ENCODE measurements at places on chromosomes 2 and 18.

DNA sequence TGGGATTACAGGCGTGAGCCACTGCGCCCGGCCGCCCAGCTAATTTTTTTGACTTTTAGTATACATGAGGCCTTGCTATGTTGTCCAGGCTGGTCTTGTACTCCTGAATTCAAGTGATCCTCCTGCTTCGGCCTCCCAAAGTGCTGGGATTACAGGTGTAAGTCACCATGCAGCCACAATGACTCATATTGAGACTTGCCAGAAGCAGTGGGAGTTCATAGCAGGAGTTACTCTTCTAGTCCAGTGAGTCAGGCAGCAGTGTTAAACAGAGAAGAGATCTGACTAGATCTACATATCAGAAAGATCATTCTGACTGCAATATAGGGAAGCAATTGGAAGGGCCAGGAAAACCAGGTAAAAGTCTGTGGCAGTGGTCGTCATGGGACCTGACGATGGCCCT is 1.5 kb upstream of the FLACC1 start:
- DNase-seq, result peak; percentile 9

GRCh38 chr2:28436525-28437051 is 43.9 kb downstream of the FOSL2 start:
- DNase-seq, result no peak

- DNase-seq, result peak; percentile 60
These were observed 336.2 kb downstream of the ZEB2 start for GRCh38 chr2:144183727-144184126.

DNA sequence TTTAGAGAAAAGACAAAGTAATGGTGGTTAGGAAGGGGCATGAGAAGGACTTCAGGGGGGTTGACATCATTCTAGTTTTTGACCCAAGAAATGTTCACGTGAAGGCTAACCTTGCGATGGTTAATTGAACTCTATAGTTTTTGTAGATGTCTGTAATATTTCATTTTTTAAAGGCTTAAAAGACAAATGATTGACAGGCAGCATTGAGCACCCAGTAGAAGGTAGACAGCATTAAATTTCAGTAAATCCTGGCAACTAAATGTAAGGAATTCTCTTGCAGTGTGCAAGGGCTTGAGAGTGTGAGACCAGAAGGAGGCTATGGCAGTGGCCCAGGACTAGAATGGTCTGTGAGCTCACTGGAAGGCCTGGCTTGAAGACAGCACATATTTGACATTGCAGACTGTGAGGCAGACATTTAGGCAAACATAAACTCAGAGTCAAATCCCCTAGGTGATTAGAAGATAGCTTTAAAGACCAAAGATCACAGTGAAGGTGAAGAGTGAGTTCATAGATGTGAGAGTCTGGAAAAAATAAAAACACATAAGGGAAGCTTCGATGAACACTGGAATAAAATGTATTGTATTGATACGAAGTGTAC is 100.1 kb upstream of the MAP4K4 start:
- DNase-seq, result no peak

DNA sequence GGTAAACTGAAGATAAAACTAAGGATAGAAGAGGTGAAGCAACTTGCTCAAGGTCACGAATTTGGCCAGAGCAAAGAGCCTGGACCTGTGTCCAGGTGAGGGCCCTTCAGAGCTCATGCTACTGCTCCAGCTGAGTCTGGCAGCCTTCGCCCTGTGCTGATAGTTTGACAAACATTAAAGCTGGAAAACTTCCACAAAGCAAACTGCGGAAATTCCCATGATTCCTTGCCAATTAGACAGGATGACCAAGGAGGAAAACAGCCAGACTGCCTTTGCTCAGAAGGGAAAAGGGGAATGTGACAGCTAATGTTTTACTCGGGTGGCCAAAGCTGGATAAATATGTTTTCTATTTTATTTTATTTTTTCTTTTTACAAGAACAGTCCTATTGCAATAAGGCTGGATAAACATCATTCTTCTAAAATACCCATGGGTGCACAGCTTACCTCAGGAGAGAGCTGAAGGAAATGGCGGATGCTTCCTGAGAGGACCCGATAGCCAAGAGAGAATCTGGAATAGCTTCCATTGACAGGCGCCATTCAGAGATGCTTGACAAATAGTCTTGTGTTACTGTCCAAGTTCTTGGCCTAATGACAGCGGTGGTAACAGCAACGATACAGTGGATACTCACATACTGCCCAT is 5.3 kb upstream of the CTAGE1 start:
- DNase-seq, result no peak

DNA sequence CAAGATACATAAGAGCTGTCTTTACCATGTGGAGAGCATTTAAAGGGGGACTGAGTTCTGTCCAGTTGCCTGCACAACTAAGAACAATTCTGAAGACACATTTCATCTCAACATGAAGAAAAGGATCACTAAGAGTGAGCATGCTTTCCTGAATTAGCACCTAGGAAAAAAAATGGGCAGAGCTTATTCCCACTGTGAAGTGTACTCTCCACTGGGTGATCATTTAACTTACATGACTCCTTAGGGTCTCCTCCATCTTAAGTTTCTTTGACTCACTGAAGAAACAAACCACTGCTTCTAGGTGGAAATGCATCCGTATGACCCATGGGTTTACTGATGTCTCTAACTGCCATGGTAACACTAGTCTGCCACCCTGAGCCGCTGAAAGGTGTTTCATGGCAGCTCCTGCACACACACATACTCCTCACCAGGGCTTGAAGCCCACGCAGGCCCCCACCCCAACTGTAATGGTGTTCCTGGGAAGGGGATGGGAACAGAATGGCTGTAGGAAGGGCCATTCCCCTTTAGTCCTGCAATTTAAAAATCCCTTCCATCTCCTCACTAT is 27.1 kb downstream of the HDLBP start:
- DNase-seq, result no peak

- DNase-seq, result no peak
These were observed 888 bp upstream of the ADCY3 start for GRCh38 chr2:24920809-24921441.

DNA sequence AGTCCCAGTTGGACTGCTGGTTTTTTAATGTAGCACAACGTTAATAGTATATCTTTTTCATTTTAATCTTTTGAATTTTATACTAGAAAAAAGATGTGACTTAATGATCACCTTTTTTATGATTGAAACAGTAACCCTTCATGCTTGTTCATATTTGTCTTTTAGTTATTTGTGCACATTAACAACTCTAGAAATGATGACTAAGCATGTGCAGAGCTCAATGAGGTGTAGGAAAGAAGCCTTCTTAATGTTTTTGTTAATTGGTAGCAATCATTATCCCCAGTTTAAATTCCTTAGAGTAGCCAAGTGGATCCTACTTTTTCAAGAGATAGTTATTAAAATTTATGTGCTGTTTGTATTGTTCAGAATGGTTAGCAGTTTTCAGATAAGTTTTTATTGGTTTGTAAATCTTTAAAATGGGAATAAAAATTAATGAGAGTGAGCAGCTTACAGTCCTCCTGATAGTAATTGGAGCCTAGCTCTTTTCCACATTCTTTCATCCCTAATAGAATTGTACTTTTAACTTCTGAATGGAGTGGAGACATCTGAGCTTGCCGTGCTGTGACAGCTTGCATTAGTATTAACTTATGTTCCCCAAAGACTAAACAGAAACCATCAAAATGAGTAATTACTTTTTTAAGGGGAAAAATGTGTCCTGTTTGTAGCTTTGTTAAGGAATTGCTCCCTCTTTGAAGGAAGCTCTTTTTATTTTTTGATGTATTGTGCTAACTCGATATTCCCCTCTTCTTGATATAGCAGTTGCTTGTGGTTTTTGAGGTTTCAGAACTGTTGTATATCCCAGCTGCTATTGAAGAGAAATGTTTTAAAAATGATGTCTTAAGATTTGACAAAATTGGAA is 17.3 kb downstream of the PIK3C3 start:
- DNase-seq, result no peak

GRCh38 chr2:216698895-216699294 is 3.5 kb upstream of the IGFBP5 start:
- no peak for DNase-seq

GRCh38 chr18:13253786-13254688 is 35.5 kb downstream of the LDLRAD4 start:
- DNase-seq, result no peak

- no peak for DNase-seq
These were observed 41.7 kb downstream of the NOL10 start for GRCh38 chr2:10647886-10648605.

GRCh38 chr2:156452971-156453370 is 16.8 kb downstream of the GPD2 start:
- DNase-seq, result no peak

GRCh38 chr2:48380989-48381625 is 148.8 kb upstream of the STON1 start:
- DNase-seq, result no peak

GRCh38 chr2:184689638-184690037 is 91.3 kb downstream of the ZNF804A start:
- no peak for DNase-seq

- no peak for DNase-seq
These were observed 23.7 kb downstream of the METTL8 start for GRCh38 chr2:171410101-171410500.

DNA sequence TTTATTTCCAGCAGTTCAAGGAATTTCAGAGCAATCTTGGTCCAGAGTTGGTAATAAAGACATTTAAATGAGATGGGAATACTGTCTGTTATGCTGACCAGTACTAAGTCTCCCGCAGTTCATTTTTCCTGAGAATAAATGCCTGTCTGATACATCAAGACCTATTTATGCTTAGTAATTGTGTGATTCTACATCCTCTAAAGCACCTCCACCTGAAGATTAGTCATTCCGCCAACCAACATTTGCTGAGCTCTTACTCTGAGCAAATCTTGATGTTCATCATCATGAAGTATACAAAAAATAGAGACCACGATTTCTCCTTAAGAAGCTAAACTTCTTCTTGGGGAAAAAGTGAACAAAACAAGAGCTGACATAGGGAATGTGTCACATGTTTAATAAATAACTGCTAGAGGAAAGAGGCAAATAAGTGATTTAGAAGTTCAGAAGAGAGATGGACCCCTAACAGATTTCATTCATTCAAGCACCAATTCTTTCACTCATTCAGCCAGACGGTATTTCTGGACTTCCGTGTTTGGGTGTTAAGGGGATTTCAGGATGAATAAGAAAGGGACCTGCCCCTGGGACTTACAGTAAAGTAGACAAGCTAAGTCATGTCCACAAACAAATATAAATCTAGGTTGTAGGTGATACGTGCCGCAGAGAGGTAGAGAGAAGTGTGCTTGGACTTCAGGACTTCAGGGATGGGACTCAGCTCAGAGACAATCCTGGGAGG is 34.2 kb upstream of the PPP4R1 start:
- no peak for DNase-seq

DNA sequence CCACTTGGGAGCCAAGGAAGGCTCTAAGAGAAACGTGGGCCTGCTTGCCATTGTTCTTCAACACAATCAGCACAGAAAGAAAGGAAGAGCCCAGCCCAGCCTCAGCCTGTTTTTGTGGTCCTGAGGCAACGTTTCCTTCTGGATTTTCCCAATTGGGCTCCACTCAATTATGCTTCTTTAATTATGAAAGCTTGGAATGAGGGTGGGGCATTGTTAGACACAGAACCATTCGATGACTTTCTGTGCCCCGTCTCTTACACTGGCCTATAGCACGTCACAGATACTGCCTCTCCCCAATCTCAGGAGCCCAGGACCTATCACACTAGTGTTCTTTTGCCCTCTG is 207.4 kb downstream of the ZFP36L2 start:
- DNase-seq, result no peak

DNA sequence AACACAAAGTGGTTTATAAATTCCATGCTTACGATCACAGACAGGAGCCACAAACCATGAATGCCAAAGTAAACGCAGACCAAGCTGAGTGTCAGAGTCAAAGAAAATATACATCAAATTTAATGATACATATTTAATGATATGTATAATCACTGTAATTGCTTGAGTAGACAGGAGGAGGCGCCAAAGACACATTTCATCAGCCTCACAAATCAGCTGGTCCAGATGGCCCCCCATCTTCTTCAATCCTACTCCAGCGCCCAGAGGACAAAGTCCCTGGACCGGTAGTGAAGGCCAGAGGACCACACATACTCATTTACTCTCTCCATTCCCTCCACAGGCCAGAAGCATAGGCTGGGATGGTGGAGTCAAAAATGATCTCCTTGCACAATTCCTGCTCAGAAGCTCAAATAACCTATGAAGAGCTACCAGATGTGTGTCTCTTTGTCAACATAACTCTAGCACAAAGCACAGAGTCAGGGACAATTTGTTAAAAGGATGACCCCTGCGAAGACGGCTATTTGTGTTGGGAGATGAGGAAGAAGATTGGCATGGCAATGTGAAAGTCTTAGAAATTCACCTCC is 149.3 kb upstream of the PGAP1 start:
- DNase-seq, result no peak

- no peak for DNase-seq
These were observed 63.9 kb upstream of the TUBA3E start for GRCh38 chr2:130261970-130262760.

DNA sequence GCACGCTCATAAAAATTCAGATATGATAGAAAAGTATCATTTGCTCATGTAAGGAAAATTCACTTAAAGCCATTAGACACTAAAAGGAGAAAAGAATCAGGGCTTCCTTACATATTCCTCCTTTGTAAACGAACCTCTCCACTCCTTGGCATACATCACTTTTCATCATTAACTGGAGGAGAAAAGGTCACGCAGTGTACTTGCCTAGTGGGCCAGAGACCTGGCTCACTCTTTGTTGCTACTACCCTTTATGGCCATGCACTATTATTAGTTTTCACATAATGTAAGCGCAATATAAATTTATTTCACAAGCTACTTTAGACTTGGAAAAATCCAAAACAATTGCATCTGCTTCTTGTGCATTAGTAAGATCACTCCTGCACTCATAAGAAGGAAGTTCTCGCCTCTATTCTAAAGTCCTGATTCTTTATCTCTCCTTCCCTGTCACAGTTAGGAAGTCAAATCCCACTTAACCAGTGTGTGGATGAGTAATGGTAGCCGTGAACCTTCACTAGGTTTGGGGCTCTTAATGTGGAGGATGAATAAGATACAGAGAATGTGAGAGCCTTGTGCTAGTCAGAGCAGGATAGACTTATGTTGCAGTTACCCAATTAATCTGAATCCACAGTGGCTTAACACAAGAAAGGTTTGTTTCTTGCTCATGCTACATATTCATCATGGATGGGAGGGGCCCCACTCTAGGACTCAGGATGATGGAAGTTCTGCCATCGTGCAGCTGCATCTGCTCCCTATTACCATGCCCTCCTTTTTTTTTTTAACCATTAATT is 115.0 kb upstream of the GLS start:
- DNase-seq, result no peak

- no peak for DNase-seq
These were observed 94.1 kb upstream of the MSTN start for GRCh38 chr2:190156530-190157212.
